Esophagus muscularis mucosa (tissue), 4 donors: ENCODE measurements at places on chromosomes 13 and 19.
A peak's percentile ranks its signal among the peaks of the same experiment; 100 is the strongest.

DNA sequence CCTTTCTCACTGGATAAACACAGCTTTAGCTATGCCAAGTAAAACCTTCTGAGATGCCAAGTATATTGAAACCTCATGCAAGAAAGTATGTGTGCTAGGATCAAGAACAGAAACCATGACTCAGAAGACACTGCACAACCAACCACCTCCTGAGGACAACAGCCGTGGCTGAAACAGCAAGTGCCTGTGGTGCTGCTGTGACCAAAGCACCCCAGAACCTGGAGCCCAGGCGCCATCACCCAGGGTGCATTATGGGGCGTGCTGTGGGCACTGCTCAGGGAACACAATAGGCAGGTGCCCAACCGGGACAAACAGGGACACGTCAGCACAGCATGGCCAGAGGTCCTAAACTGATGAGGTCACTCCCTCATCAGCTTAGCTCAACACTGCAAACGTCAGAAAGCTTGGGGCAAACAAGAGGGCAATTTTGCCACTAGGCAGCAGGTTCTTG is 101.3 kb upstream of the SLC15A1 start:
- H3K27ac ChIP-seq = peak overlapping the region; percentile 43
- peaks cover 18% of the 10 kb centered on the region for H3K4me1 ChIP-seq
- DNase-seq = no peak
- H3K4me3 ChIP-seq = no peak overlapping the region
- H3K27me3 ChIP-seq = no peaks in the 10 kb centered on the region
- peaks cover 9% of the 10 kb centered on the region for H3K36me3 ChIP-seq

DNA sequence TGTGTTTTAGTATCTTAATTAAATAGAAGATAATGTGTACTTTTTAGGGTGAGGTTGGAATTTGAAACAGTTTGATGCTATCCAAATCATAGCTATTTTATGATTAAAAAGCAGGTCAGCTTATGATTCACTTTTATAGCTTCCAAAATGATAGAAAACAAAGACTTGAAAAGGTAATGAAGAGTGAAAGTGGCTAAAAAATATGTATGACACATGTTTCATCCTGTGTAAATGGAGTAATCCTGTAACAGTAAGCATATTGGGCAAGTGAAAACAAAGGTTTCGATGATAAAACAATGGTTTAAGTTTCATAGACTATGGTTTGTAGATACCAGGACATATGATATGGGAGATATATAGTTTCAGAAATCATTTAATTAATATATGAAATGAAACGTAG is 456.2 kb downstream of the PCDH20 start:
- no peak overlapping the region for H3K4me3 ChIP-seq
- DNase-seq = no peak
- H3K27me3 ChIP-seq = no peaks in the 10 kb centered on the region

DNA sequence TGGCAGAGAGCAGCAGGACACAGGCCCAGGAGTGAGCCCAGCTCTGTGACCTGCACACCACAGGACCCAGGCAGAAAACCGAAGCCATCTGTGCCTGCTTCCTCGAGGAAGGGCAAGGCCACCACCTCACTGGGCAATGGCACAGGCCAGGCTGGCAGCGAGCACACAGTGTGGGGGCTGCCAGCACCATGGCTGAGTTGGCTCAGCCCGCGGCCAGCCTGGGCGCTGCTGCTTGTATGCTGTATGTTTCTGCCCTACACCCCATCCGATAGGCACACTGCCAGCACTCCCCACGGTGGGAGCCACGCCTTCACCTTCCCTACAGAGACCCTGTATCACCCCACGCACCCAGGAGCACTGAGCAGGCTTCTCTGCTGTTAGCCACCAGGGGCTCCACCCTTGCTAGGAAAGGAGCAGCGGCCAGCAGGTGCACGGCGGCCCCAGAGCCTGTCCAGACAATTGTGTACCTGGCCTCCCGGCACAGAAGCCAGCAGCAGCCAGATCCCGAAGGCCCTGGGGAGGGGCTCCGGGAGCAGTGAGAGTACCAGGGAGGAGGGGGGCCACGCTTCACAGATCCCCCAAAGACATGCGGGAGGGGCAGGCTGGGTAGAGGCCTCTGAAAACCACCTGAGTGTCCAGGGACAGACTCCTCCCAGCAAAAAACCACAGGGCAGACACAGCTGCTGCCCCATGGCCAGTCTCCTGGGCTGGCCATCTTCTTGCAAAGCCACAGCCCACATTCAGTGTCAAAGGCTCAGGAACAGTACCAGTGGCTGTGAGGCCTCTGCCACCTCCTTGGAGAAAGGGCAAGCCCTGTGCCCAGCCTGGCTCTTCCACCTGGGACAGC is 56.1 kb downstream of the MLLT1 start:
- no peak overlapping the region for H3K4me3 ChIP-seq
- H3K27me3 ChIP-seq = no peaks in the 10 kb centered on the region
- DNase-seq = no peak
- peaks cover 41% of the 10 kb centered on the region for H3K4me1 ChIP-seq

- DNase-seq = no peak
- no peak overlapping the region for H3K4me3 ChIP-seq
- H3K4me1 ChIP-seq = peaks cover 19% of the 10 kb centered on the region
- H3K36me3 ChIP-seq = no peaks in the 10 kb centered on the region
Measured at GRCh38 chr19:41926028-41926762, 2.1 kb downstream of the ERFL start.

DNA sequence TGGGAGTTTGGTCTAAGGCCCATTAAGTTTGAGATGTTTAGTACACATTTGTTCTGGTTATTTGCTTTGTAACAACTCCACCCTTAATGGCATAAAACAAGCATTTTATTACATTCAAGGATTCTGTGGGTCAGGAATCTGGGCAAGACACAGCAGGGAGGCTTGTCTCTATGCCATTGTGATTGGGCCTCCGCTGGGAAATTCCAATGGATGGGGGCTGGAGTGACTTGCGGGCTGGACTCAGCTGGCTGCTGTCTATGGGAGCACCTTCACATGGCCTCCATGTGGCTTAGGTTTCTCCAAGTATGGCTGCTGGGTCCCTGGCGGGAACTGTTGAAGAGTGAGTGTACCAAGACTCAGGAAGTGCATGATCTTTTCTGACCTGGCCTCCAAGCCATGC is 159.0 kb downstream of the PAN3 start:
- H3K4me1 ChIP-seq = no peaks in the 10 kb centered on the region
- H3K36me3 ChIP-seq = no peaks in the 10 kb centered on the region
- H3K27me3 ChIP-seq = no peaks in the 10 kb centered on the region
- DNase-seq = no peak
- no peak overlapping the region for H3K27ac ChIP-seq

- no peaks in the 10 kb centered on the region for H3K27me3 ChIP-seq
- H3K4me3 ChIP-seq = no peak overlapping the region
- no peak overlapping the region for H3K27ac ChIP-seq
Measured at GRCh38 chr19:15169541-15170285, 31.1 kb downstream of the NOTCH3 start.

DNA sequence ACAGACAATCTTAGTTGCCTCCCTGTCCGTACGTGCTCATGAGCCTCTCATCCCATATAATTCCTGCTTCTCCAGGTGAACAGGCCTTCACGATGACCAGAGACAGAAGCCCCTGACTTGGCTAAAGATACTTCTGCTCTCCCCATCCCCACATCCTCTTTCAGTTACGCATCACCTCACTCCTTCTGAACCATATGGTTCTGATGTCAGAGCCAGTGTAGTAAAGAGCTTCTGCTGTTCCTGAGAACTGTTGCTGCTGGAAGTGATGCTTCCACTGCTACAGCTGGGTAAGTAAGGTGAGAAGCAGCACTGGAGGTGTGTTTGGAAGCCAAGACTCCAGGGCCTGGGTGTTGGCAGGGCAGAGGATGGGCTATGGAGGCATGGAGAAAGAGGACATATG is 12.9 kb downstream of the SIGLECL1 start:
- no peaks in the 10 kb centered on the region for H3K27me3 ChIP-seq
- H3K4me1 ChIP-seq = no peaks in the 10 kb centered on the region
- H3K36me3 ChIP-seq = no peaks in the 10 kb centered on the region

- peak overlapping the region; percentile 45 for H3K4me3 ChIP-seq
- H3K4me1 ChIP-seq = peaks cover 77% of the 10 kb centered on the region
- no peaks in the 10 kb centered on the region for H3K27me3 ChIP-seq
- peaks cover 14% of the 10 kb centered on the region for H3K36me3 ChIP-seq
- H3K27ac ChIP-seq = peak overlapping the region; percentile 76
Measured at GRCh38 chr19:3576696-3577443, 4.1 kb downstream of the HMG20B start.

GRCh38 chr13:46404733-46405100 is 17.7 kb upstream of the RUBCNL start:
- no peak for DNase-seq
- no peak overlapping the region for H3K27ac ChIP-seq
- H3K4me1 ChIP-seq = no peaks in the 10 kb centered on the region

DNA sequence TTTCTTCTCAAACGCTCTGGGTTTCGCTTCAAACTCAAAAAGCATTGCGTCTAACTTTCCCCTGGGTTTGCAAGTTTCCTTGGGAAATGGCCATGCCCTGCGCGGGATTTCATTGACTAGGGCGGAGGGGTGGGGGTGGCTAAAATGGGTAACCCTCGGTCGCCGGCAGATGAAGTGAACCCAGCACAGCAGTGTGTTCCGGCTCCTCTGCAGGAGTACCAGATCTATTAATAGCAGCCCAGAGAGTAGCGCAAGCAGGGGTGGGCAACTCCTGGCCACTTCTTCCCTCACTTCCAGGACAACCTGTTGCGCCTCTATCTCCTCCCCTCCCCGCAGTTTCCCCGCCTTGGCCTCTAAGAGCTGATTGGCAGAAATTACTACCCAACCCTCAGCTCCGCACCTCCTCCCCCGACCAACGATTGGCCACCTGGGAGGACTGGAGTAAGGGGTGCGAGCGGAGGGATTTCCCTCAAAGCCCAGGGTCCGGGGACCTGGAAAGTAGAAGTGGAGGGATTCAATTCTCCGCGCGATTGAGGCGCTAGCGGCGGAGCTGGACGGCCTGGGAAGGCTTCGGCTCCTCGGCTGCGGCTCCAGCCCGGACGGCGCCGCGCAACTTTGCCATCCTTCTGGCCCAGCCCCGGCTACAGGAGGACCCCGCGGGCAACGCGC is at the start of gene FREM2:
Gene FREM2, plus strand, starts transcription at position 501 of the 669 bp plus-strand sequence. CDS start 268 bp downstream, outside the sequence.
- H3K4me1 ChIP-seq = peaks cover 5% of the 10 kb centered on the region
- no peaks in the 10 kb centered on the region for H3K27me3 ChIP-seq
- no peaks in the 10 kb centered on the region for H3K36me3 ChIP-seq
- H3K4me3 ChIP-seq = peak within 1 kb of the TSS; percentile 47

DNA sequence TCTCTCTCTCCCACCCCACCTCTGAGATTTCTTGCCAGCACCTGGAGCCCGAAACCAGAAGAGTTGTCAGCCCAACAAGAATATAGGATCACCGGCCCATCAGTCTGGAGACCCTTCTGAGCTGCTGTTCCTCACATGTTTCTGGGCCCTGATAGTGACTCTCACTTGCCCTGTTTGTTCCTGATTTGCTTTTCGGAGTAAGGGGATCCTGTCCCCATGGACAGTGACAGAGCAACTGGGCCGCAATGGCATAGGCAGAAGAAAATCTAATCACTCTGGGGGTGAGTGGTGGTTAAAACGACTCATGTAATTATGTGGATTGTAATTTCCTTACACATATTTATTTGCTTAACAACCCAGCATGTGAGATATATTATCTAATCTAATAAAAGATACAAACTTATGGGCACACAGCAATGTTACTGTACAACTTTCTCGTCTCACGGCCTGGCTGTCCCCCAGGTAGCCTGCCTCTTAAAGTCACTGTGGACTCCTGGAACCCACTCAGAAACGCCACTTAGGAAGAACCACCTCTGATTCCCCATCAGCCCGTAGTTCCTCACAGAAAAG is 663 bp upstream of the SMAD9 start:
- H3K27ac ChIP-seq = peak overlapping the region; percentile 92
- no peaks in the 10 kb centered on the region for H3K36me3 ChIP-seq
- no peaks in the 10 kb centered on the region for H3K27me3 ChIP-seq
- peak overlapping the region; percentile 82 for H3K4me3 ChIP-seq
- H3K4me1 ChIP-seq = peaks cover 8% of the 10 kb centered on the region
- DNase-seq = no peak

GRCh38 chr19:5218255-5218855 is 122.3 kb downstream of the PTPRS start:
- H3K4me1 ChIP-seq = no peaks in the 10 kb centered on the region
- H3K27me3 ChIP-seq = no peaks in the 10 kb centered on the region
- no peak overlapping the region for H3K4me3 ChIP-seq
- no peak for DNase-seq
- no peak overlapping the region for H3K27ac ChIP-seq
- H3K36me3 ChIP-seq = peaks cover 56% of the 10 kb centered on the region

DNA sequence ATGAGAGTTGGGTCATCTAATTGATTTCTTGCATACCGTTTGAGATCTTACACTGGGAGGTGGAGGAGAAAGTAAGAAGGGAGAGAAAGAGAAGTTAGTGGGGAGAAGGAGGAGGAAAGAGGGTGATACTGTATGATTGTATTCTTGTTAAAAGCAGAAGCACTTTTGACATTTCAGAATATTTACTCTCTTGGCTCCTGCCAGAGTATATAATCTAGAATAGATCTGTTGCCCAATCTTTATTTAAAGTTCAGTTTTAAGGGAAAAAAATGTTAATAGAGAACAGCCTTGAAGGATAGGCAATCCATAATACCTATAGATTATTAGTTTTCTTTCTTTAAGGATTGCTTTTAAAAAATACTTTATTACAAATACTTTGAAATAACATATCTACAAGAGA is 41.5 kb downstream of the PDS5B start:
- H3K36me3 ChIP-seq = no peaks in the 10 kb centered on the region
- H3K4me1 ChIP-seq = peaks cover 50% of the 10 kb centered on the region
- no peak for DNase-seq
- H3K4me3 ChIP-seq = no peak overlapping the region
- no peak overlapping the region for H3K27ac ChIP-seq
- H3K27me3 ChIP-seq = no peaks in the 10 kb centered on the region

- no peaks in the 10 kb centered on the region for H3K36me3 ChIP-seq
- no peak overlapping the region for H3K4me3 ChIP-seq
- no peaks in the 10 kb centered on the region for H3K4me1 ChIP-seq
Measured at GRCh38 chr13:36086117-36086516, 45.1 kb downstream of the DCLK1 start.

DNA sequence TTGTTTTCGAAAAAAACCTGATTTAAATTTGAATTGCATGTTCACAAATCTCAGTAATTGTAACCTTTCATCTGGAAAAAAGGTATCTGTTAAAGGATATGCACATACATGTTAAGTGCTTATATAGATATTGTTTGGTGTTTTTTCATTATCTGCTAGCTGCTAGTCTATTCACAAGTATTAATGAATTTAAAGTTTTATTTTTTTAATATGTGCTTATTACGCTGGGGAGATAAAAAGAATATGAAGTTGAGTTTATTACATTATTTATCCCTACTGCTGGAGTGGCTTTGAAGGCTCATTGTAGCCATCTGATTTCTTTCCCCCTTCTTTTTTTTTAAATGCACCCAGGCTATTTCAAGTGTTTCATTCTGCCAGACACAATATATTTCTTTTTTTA is 3.9 kb upstream of the MAB21L1 start:
- no peak for DNase-seq
- no peaks in the 10 kb centered on the region for H3K27me3 ChIP-seq
- H3K4me1 ChIP-seq = no peaks in the 10 kb centered on the region
- H3K36me3 ChIP-seq = no peaks in the 10 kb centered on the region
- no peak overlapping the region for H3K27ac ChIP-seq
- no peak overlapping the region for H3K4me3 ChIP-seq
